ENCODE measurements at places on chromosomes 2 and 18.
A peak's percentile ranks its signal among the peaks of the same experiment; 100 is the strongest.

DNA sequence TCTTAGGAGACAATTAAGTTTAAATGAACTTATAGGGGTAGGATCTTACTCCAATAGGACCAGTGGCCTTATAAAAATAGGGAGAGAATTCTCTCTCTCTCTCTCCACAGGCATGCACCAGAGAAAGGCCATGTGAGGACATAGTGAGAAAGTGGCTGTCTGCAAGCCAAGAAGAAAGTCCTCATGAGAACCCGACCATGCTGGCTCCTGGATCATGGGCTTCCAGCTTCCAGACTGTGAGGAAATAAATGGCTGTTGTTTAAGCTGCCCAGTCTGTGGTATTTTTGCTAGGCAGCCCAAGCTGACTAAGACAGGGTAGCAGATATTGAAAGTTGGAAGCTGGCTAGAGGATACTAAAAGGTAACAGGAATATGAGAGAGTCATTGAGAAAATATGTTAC lies 454.0 kb downstream of the NBAS start:
- no peak for DNase-seq

GRCh38 chr2:76975752-76976151 lies 546.4 kb downstream of the LRRTM4 start:
- no peak for DNase-seq

DNA sequence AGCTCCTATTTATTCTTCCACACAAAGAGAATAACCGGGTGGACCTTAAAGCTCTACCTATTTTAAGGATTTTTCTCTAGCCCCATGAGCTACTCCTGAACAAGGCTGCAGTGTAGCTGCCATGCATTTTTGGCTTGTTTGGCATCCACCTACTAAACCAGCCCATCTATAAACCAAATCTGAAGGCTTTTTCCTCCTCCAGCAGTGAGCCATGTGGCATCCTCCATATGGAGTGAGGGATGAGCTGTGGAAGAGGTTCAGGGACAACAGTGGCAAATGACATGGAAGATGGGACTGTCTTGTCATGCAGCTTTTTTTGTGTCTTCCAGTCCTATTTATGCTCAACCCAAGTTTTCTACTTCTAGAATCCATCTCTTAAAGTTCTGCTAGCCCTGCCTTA lies 100.2 kb downstream of the GALNT3 start:
- DNase-seq: no peak

GRCh38 chr2:134433469-134433868 lies 179.6 kb downstream of the MGAT5 start:
- no peak for DNase-seq

GRCh38 chr2:98892871-98893270 lies 43.2 kb downstream of the CRACDL start:
- DNase-seq: no peak

DNA sequence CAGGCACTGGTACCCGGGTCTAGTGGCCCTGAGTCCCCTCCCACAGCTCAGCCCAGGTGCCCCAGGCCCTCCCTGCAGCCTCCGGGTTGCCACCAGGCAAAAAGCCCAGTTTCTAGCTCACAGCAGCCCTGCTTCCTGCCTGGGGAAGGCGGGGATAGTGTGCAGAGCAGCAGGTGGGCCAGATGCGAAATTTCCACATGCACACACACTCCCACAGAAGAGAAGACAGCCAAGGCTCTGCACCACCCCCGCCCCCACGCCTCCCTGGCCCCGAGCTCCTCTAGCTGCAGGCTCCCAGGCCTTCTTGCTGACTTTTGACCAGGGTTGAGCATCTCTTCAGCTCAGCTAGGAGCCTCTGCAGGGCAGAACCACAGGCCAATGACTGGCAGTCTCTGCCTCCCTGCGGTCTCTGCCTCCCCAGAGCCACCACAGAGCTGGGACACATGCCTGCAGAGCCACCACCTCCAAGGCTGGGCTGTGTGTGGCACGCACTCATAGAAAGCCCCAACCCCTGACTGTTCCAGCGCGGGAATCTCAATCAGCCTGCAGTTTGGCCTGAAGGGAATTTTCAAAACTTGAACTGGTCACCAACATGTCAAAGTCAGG lies 7.2 kb downstream of the SLC66A2 start:
- DNase-seq: peak; percentile 24

- DNase-seq: no peak
These were observed 16.5 kb downstream of the SDC1 start for GRCh38 chr2:20208476-20208859.

DNA sequence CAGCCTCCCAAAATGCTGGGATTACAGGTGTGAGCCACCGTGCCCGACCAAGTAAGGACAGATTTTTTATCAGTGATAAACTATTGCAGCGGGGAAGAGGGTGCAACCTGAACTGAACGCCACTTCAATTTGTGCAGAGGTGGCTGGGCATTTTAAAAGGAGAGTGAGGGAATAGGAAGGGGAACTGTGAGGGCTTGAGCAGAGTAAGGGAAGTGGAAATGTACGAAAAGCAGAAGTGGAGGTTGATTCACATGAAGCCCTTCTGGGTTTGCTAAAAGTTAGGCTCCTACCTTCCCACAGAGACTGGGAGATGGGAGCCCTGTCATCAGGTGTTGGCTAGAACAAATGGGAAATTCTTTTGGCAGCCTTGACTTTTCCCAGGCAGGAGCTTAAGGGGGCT lies 6.1 kb downstream of the STK11IP start:
- DNase-seq: no peak

DNA sequence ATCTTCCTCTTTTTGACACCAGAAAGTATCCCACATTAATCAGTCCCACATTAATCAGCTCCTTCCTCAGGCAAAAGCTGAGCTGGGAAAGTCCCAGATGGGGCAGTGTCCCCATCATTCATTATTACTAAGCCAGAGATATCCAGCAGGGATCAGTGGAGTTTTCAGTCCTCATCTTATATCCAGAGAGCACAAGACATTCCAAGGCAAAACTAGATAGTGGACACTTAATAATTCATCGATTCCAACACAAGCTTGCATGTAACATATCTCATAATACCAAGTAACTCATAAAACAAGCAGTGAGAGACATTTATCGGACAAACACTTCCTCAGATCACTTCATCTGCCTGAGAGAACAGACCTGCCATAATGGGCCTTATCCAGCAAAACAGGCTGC lies 53.1 kb downstream of the MCFD2 start:
- DNase-seq: no peak

DNA sequence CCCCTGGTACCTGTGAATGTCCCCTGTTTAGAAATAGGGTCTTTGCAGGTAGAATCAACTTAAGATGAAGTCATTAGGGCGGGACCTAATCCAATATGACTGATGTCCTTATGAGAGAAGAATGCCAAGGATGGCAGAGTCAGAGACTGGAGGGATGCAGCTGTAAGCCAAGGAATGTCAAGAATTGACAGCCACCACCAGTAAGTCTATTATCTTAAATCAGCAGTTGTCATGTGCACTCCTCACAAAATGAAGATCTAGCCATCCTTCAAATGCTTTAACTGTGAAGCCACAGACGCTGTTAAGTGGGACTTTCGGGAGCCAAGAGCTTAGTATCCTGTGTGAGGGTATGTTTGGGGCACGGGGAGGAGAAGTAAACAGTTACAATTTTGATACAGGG lies 83.2 kb downstream of the ITGA4 start:
- no peak for DNase-seq

- DNase-seq: no peak
These were observed 246.7 kb downstream of the BABAM2 start for GRCh38 chr2:28137221-28137620.

- DNase-seq: no peak
These were observed 139.8 kb downstream of the GLI2 start for GRCh38 chr2:120875431-120875830.
